ENCODE measurements at places on chromosomes 3 and 15.

GRCh38 chr3:48220746-48221145, 2.5 kb upstream of the CAMP start:
- no peak for DNase-seq

- no peak for DNase-seq
These were observed 145.1 kb upstream of the PLSCR5 start for GRCh38 chr3:146750196-146750595.

DNA sequence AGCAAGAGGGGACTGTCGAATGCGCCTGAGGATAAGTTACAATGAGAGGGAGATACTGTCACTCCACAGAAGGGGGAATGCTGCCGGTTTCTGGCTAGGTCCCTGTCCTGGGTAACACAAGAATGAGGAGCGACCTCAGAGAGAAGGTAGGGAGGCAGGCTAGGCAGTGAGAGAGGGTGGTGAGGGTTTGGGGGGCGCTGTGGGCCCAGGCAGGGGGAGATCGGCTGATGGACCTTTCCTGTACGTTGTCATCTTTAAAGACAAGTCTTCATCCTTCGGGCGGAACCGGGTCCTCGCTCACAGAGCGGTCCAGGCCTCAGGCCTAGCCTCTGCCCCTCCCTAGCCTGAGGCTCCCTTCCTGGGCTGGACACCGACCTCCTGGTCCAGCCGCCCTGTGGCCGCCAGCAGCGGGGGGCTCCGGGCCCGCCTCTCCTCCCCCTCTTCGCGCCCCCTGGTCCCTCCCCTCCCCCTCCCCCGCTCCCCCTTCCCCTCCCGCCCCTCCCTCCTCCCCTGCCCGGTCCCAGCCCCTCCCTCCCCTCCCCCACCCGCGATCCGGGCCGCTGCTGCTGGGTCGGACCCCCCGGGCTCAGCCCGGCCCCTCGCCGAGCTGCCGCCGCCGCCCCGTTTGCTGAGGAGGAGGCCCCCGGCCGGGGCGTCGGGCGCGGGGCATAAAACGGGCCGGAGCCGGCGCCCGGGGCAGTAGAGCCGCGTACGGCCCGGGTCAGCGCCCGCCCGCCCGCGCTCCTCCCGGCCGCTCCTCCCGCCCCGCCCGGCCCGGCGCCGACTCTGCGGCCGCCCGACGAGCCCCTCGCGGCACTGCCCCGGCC, at the start of gene CHRD:
Gene CHRD, plus strand, starts transcription at position 697 of the 827 bp plus-strand sequence. CDS start 265 bp downstream, outside the sequence.
- no peak for DNase-seq

DNA sequence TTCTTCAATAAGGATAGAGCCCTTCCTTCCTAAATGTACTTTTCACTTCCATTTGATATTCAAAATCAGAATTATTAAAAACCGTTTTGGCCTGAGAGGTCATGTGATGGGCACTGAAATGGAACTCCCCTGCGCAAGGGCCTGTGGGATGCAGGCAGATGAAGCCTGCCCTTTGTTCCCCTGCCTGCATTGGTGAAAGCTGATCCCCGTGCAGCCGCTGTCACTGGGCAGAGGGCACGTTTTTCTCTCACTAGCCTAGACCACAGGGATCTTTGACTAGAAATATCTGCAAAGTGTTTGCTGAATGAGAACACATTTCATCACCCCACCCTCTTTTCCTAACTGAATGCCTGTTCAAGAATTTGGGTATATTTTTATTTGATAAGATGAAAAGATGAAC, 74.9 kb downstream of the TIPARP start:
- no peak for DNase-seq

DNA sequence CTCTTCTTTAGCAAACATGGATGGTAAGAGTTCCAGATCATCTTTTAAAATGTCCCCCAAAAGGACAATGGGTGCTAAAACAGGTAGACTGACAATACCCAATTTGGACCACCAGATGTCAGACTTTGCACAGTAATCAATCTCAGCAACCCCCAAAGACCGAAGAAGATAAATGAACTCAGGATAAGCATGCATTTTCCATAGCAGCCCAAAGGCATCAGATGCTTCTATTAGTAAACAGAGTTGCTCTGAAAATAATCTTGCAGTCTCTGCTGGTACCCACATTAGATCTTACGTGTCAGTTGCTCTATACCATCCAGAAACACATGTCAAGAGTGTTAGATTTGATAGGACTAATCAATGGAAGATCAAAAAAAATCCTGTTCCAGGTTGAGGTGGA, 20.6 kb downstream of the MYH15 start:
- DNase-seq: peak; percentile 12

DNA sequence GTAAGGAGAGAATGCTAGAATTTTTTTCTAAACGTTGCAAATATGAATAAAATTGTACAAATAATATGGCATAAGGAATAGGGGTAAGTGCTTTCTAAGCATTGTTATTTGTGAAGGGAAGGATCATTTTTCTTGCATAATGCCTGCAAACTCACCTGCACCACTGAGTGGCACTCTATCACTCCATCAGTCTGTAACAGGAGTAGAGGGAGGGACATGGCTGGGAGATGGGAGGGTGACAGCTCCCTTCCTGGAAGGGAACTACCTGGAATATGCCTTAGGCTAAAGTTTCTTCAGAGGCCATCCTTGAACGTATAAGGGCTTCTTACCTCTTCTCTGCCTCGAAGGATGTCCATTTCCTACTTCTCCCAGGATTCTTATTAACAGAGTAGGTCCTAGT, 3.0 kb downstream of the NAALADL2 start:
- DNase-seq: no peak

GRCh38 chr3:193791041-193792032, 198.3 kb downstream of the OPA1 start:
- DNase-seq: no peak

DNA sequence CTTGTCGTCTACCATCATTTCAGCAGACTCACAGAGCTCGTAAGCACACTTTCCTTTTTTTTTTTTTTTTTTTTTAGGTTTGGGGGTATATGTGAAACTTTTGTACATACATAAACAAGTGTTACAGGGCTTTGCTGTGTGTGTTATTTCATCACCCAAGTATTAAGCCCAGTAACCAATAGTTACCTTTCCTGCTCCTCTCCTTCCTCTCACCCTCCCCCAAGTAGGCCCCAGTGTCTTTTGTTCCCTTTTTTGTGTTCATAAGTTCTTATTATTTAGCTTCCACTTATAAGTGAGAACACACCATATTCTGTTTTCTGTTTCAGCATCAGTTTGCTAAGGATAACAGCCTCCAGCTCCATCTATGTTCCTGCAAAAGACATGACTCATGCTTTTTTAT, 746.8 kb downstream of the GRM7 start:
- no peak for DNase-seq

DNA sequence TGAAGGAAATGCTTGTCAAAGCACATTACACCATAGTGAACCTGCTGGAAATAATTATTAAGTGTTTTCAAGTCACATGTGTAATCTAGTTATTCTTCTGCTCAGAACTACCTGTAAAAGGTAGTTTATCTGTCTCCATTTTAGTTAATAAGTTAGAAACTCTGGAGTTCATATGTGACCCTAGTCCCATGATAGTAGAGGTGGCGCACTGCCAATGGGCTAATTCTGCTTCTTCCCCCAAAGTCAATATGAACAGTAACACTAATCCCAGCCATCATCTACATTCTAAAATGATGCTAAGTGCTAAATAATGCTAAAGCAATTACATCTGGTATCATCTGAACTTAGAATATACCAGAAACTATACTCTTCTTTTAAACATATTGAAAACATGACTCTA, 361.0 kb upstream of the NECTIN3 start:
- no peak for DNase-seq
